ENCODE measurements at places on chromosomes 2 and 18. TPM values are rescaled to one million over a fixed set of nuclear protein-coding genes. Genes with fewer than 3 reads are reported as not detected.
A peak's percentile ranks its signal among the peaks of the same experiment; 100 is the strongest.

DNA sequence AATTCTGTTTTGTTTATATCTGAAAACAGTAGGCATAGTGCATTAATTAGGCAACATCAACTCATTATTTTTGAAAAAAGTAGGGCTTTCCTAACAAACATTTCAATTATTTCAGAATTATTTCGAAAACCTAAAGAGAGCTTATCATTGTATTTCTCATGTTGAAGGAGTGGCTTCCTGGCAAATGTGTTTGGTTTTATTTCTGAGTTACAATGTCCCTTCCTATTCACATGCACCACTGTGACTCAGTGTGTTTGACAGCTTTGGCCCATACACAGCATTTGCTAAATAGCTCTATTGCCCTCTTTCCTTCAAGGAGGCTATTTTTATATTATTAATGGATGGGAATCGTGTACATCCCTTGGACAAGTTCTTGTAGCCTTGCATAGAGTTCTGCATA is 205.9 kb downstream of the PTGR3 start:
- no peak for DNase-seq

DNA sequence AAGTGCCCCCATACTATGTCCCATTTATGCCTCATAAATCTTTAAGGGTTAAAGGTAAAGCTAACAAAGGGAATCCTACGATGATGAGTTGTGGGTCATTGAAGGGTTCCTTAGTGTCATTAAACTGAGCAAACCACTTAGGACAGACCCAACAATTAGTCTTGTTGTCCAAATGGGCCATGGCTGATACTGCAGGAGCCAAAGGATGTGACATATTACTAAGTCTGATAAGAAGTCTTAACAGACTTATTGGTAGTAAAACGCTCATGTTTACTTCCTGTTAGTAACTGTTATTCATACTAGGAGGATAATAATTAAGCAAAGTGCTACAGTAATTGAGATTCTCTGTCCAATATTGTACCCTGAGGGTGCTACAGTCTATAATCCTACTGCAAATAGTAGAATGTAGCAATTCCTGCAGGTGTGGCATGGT is 96.8 kb downstream of the PTPN4 start:
- DNase-seq = no peak

DNA sequence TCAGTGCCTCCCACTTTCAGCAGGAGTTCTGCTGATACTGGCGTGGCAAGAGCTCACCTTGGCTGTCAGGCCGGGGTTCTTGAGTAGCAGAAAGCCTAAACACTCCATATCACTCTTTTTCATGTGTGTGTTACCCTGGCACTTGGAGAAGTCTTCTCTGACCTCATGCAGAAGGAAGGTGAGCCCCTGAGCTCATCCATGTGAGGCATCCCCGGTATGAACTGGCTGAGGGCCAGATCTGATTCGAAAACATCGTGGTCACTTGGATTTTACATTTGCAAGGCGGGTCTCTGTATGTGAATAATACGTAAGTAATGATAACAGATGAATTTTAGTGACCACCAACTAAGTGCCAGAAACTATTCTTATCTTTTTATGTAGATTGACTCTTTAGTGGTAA is 93.6 kb downstream of the RAPGEF4 start:
- no peak for DNase-seq

GRCh38 chr2:68476454-68476853 is 9.1 kb downstream of the APLF start:
- no peak for DNase-seq

The MAP3K19 gene
- total RNA-seq = not detected

The GTF3C2 gene
- 47.8 TPM for total RNA-seq

DNA sequence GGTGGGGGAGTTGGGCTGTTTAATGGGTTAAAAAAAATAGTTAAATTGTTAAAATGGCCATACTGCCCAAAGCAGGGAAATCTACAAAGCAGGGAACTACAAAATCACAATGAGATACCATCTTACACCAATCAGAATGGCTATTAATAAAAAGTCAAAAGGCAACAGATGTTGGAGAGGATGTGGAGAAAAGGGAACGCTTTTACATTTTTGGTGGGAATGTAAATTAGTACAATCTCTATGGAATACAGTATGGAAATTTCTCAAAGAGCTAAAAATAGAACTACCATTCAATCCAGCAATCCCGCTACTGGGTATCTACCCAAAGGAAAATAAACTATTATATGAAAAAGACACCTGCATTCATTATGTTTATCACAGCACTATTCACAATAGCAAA is 27.1 kb downstream of the CLHC1 start:
- DNase-seq = no peak

DNA sequence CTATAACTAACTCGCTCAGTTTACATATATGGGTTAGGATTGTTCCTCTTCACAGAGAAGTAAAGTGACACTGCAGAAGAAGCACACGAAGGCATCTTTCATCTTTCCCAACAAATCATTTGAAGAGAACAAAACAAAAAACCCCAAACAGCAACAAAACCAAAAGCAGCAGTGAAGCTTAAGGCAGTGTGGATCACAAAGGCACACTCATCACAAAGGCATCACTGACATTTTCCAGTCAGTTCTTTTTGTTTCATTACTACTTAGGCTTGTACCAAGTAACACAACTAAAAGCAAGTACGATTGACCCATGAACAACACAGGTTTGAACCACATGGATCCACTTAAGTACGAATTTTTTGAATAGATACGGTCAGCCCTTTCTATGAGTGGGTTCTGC is 75.7 kb downstream of the RNF152 start:
- no peak for DNase-seq

- no peak for DNase-seq
These were observed 23.7 kb downstream of the ICA1L start for GRCh38 chr2:202847693-202848524.

The CYP1B1 gene
- total RNA-seq = 53.3 TPM

The PRADC1 gene
- 9.5 TPM for total RNA-seq

DNA sequence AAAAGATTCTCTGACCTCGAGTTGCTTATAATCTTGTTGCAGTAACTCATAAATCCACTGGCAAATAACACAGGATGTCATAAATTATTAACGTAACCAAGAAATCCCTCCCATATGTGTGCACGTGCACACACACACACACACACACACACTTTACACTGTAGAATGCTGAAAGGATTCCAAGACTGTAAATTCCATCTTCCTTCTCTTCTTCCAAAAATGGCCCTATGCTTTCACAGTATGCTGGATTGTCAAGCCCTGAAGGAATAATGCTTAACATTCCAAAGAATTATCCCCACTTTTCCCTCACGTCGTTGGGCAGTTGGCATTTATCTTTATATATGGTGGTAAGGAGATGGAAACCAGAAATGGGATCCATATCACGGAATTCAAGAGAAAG is 117.5 kb upstream of the CRIM1 start:
- DNase-seq = no peak

The LHCGR gene
- total RNA-seq = not detected

The KLHL41 gene
- total RNA-seq = 0.35 TPM

The BCL11A gene
- 4.3 TPM for total RNA-seq

DNA sequence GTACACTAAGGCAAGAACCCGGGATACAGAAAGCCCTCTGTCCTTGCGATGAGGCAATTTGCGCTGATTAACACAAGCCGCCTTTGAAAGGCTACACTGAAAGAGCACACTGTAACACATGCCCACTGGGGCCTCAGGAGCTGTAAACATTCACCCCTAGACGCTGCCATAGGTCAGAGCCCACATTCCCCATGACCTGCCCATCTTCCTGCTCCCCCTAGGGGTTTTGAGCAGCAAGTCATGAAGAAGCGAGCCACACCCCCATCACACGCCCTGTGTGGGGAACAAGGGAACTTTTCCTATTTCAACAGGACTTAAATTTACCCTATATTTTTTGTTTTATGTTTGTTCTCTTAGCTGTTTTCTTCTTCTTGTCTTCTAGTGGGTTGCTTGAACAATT is 47.8 kb upstream of the SLC4A10 start:
- peak; percentile 45 for DNase-seq

- no peak for DNase-seq
These were observed 5.0 kb downstream of the VAMP5 start for GRCh38 chr2:85589181-85589580.

The GPR45 gene
- not detected for total RNA-seq

The SLC30A3 gene
- not detected for total RNA-seq

The SERPINB10 gene
- not detected for total RNA-seq

The ANKRD30BL gene
- not detected for total RNA-seq

The REEP1 gene
- total RNA-seq = not detected

DNA sequence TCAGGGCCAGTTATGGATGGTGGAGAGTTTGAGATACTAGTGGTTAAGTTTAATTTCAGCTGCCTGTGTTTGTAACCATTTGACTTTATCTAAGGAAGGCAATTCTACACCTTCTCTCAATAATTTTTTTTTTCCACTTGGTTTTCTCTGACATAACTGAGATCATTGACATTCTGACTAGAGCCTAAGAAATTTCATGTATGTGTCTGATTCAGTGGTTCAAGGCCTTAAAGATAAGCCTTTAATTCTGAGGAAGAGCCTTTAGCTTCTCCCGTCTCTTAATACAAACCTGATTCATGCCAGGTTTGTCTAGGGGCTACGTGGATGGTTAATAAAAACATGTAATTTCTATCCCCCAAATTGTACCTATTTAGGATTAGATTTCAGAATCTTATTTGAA is 971.4 kb downstream of the DPP10 start:
- DNase-seq = no peak

The ATP8B1 gene
- total RNA-seq = 1.4 TPM

The CRYGC gene
- total RNA-seq = not detected

The TGFA gene
- 22.5 TPM for total RNA-seq

DNA sequence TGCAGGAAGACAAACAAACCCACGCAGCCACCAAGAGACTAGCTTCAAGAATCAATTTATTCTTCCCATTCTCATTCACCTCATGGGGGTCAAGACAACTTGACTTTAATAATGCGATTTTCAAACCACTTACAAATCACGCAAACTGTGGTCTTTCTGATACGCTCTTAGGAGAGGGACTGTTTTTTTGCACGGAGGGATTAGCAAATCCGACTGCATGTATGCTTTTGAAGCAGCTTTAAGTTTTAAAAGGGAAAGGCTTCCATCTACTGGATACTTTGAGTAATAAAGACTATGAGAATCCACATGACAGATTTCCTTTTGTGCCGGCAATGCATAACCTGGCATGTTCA is 322.9 kb upstream of the KCNJ3 start:
- DNase-seq = peak; percentile 60

All from MCF 10A (cell line).